NK-92 treated with Interleukin-12 subunit alpha and Interleukin-12 subunit beta, amount 100 ng/mL, for 24 hours (cell line): ENCODE measurements at places on chromosomes 6 and 20.

- DNase-seq: no peak
These were observed 136.9 kb downstream of the CD83 start for GRCh38 chr6:14254505-14254904.

DNA sequence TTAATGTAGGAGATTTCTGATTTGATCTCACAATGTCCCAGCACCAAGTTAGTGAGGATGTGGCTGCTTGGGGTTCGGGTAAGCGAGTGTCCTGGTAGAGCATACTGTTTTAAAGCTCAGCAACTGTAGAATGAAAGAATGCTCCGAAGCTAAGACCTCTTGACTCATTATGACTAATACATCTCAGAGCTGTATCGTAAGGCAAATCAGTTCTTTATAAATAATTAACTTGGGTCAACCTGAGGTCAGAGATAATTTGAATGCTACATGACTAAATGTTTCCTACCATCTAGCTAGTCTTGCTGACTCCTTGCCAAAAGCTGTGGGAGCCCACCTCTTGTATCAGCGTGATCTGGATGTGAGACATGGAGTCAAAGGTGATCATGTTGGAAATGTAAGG lies 128.8 kb upstream of the PDE7B start:
- DNase-seq: no peak

GRCh38 chr6:162532283-162533008 lies 195.1 kb downstream of the PRKN start:
- no peak for DNase-seq

GRCh38 chr6:125078602-125079321 lies 74.8 kb upstream of the TPD52L1 start:
- DNase-seq: no peak

DNA sequence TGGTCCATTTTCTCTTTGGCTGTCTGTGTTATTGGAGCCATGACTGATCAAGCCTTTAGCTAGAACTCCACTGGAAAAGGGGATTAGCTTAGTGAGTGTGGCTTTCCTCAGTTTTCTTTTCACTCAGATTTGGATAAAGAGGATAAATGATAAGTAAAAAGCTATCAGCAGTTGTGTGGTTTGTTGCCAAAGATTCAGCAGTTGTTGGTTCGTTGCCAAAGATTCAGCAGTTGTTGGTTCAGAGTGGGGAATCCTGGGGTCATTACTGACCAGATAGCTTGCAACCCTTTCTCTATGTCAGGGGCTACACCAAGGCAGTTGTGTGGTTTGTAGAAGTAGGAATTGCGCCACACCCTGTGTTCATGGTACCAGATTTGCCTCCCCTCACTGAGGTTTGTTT lies 107.7 kb upstream of the SCP2D1 start:
- no peak for DNase-seq

- peak; percentile 40 for DNase-seq
These were observed 2.1 kb upstream of the PERP start for GRCh38 chr6:138109042-138109997.

- no peak for DNase-seq
These were observed 48.7 kb downstream of the ANKRD6 start for GRCh38 chr6:89481695-89482094.
